ENCODE measurements at places on chromosomes 12 and 14.

- no peak for DNase-seq
These were observed 24.0 kb downstream of the DICER1 start for GRCh38 chr14:95133282-95133681.

DNA sequence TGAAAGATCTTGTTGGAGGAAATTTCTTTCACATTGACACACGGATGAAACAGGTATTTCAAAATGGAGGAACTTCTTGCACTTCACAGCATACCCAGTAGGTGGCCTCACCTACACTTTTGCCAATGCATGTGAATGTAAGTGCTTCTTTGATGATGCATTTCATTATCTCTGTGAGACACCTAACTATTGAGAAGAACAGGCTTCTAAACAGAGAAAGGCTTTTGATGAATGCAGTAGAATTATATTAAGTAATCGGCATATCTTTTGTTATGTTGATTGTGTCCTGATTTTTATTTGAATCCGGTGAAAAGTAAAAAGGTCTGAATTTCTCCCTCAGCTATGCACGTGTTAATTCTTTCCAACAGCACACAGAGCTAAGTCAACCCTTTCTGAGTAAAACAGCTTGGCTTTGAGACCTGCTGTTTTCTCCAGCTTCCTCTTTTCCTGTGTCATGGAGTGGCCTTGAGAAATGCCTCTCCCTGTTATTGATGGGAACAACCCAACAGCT, 399.0 kb downstream of the NAV3 start:
- DNase-seq = no peak

DNA sequence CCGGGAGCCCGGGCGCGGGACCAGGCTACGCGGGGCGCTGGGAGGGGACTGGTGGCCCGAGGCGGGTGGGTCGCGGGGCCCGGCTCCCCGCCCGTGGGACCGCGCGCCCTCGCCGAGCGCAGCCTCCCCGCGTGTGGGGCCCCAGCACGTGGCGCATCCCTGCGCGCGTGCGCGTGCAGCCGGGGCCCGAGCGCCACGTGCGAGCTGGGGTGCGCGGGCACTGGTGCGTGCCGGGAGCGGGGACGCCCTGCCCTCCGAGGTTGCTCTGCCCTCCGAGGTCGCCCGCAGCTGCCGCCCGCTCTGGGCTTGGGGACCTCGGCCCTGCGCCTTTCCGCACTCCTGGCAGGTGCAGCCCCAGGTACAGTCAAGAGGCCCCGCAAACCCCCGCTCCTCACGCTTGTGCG, 365 bp upstream of the CCDC88C start:
- DNase-seq = no peak

- DNase-seq = no peak
These were observed 76.8 kb downstream of the WSCD2 start for GRCh38 chr12:108205864-108206263.

DNA sequence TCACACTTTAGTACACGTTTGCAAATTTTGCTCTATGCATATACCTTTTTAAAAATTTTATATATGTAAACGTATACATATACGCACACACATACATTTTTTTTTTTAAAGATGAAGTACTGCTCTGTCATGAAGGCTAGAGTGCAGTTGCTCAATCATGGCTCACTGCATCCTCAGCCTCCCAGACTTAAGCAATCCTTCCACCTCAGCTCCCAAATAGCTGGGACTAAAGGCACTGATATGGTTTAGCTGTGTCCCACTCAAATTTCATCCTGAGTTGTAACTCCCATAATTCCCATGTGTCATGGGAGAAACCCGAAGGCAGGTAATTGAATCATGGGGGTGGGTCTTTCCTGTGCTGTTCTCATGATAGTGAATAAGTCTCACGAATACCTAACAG, 220.8 kb upstream of the CAND1 start:
- no peak for DNase-seq

DNA sequence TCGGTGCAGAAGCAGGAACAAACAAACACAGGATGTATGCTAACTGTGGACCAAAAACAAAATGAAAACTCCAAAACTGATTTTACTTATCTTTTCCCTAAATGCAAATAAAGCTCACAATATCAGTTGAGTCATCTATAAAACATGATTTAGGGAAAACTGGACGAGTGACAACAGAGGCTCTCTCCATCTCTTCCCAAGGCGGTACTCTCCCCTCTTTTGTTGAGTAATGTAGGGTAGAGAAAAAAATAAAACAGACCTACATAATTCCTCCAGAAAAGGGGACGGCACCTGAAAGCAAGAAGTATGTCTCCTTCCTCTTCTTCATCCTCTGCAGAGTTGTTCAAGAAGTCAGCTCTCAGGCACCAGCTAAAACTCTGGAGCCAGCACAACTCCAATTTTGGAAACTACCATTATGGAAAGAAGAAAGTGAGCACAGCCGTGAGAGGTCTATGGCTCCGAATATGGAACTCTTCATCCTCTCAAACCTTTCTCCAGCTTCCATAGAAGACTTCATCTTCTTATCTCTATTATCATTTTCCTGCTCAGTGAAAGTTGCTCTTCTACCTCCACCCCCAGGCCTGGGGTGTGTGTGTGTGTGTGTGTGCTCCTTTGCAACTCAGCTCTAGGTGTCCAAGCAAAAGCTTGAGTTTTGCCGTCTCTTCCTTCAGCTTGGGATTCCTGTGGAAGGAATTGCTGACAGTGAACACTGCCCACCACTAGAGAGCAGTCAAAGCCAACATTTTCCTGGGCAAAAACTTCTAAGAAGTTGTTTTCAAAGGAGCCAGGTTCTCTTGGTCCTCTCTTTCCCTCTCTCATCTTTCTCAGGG, 155.4 kb downstream of the DIO2 start:
- no peak for DNase-seq

- no peak for DNase-seq
These were observed 295.1 kb upstream of the SFSWAP start for GRCh38 chr12:131415781-131416180.

DNA sequence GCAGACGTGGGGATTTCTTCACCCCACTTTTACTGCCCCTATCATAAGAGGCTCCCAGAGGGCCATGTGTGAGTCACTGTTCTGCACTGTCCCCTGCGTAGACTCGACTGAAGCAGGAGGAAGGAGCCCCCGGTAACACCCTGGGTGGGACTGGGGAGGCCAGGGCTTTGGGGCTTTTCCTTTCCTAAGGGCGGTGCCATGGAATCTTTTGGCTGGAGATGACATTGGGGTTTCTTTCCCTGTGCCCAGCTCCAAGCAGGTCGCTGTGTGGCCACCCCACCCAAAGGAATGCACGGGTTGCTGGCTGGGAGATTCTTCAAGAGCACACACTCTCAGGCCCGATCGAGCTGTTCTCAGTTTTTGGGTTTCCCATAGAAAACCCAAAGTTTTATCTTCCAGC, 62.3 kb upstream of the RIN3 start:
- DNase-seq = no peak
